Nephron progenitor cell (in vitro differentiated cells): ENCODE measurements at places on chromosomes 6 and 20.

GRCh38 chr6:153065222-153065621 is 62.7 kb upstream of the MTRF1L start:
- no peak for DNase-seq

GRCh38 chr20:20134941-20135575 is 82.7 kb downstream of the CFAP61 start:
- DNase-seq: no peak

GRCh38 chr6:10184371-10185227 is 230.3 kb downstream of the TFAP2A start:
- DNase-seq: peak; percentile 21

- no peak for DNase-seq
These were observed 12.4 kb downstream of the DAAM2 start for GRCh38 chr6:39804466-39805065.
